Left forelimb (tissue), 1 donor: ENCODE measurements at places on chromosomes 16 and 17.

- no peak for DNase-seq
Observed at GRCh38 chr16:2226245-2226793, 2.9 kb downstream of the E4F1 start.

GRCh38 chr16:78506367-78507193 lies 407.1 kb downstream of the WWOX start:
- DNase-seq = no peak

- no peak for DNase-seq
Observed at GRCh38 chr16:89378947-89379771, 111.2 kb downstream of the ANKRD11 start.

DNA sequence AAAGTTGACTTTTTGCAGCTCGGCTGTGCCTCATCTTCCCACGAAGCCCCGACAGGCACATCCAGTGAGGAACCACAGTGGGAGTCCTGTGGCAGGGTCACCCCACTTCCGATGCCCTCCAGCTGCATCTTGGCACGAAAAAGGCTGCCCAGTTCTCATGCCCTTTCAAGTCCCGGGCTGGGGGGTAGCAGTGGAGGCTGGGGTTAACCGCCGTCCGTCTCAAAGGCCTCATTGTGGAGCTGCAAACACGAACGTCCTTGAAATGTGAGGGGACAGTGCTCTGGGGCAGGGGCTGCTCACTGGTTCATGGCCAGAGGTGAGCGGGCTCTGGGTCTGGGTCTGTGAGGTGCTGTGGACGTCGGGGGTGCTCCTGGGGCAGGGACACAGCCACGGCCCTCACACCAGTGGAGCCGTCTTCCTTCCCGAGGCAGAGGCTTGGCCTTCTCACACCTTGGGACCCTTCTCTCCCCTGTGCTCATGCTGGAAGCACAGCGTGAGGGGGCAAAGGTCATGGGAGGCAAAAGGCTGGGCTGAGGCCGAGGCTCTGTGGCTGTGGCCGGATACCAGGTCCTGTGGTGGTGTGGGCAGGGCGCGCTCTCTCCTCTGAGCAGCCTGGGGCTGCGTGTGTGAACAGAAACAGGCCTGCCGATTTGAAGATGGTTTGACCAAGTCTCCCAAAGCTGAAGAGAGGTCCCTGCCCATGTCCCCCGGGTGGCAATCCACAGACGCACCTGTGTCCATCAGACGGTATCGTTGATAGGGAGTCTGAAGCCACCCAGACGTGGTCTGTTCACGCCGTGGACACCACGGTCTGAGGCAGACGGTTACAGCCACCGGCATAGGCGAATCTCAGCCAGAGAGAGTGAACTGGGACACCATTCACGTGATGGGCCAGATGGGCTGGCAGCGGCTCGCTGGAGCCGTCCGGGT lies 3.1 kb upstream of the MC1R start:
- no peak for DNase-seq

GRCh38 chr17:79065105-79065670 lies 9.4 kb upstream of the ENGASE start:
- DNase-seq = no peak
